ENCODE measurements at places on chromosomes 16 and 17.
A peak's percentile ranks its signal among the peaks of the same experiment; 100 is the strongest.

DNA sequence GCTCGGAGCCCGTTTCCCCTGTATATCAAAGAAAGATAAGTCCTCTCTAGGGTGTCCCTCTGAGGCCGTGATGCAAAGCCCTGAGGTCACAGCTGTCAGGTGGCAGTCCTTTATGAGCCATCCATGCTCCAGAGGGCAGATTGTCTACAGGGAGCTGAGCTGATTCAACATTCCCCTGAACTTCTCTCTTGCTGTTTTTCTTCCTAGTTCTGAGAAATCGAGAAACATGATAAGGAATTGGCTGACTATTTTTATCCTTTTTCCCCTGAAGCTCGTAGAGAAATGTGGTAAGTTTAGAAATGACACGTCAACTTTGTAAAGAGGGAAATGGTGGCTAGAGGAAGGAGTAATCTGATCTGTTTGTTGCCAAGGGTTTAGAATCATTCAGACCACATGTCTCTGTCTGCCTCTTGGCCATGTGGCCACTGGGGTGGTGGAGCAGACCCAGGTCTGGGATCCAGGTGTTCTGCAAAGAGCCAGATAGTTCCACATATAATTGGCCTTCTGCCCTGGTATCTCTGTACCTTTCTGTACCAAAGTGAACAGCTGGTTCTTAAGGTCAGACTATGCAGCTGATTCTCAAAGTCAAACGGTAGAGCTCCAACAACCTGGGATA is 3.5 kb downstream of the CTNS start:
- no peak for DNase-seq

DNA sequence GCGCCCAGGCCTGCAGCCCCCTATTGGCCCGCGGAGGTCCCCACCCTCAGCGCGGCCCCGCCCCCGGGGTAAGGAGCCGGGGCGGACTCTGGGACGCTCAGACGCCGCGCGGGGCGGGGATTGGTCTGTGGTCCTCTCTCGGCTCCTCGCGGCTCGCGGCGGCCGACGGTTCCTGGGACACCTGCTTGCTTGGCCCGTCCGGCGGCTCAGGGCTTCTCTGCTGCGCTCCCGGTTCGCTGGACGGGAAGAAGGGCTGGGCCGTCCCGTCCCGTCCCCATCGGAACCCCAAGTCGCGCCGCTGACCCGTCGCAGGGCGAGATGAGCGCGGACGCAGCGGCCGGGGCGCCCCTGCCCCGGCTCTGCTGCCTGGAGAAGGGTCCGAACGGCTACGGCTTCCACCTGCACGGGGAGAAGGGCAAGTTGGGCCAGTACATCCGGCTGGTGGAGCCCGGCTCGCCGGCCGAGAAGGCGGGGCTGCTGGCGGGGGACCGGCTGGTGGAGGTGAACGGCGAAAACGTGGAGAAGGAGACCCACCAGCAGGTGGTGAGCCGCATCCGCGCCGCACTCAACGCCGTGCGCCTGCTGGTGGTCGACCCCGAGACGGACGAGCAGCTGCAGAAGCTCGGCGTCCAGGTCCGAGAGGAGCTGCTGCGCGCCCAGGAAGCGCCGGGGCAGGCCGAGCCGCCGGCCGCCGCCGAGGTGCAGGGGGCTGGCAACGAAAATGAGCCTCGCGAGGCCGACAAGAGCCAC is at the start of gene NHERF1:
Gene NHERF1, plus strand, starts transcription at position 100 of the 750 bp plus-strand sequence. Its CDS starts 219 bp downstream, at position 319.
- no peak for DNase-seq

GRCh38 chr16:75415169-75415905 is 18.0 kb downstream of the CFDP1 start:
- no peak for DNase-seq

DNA sequence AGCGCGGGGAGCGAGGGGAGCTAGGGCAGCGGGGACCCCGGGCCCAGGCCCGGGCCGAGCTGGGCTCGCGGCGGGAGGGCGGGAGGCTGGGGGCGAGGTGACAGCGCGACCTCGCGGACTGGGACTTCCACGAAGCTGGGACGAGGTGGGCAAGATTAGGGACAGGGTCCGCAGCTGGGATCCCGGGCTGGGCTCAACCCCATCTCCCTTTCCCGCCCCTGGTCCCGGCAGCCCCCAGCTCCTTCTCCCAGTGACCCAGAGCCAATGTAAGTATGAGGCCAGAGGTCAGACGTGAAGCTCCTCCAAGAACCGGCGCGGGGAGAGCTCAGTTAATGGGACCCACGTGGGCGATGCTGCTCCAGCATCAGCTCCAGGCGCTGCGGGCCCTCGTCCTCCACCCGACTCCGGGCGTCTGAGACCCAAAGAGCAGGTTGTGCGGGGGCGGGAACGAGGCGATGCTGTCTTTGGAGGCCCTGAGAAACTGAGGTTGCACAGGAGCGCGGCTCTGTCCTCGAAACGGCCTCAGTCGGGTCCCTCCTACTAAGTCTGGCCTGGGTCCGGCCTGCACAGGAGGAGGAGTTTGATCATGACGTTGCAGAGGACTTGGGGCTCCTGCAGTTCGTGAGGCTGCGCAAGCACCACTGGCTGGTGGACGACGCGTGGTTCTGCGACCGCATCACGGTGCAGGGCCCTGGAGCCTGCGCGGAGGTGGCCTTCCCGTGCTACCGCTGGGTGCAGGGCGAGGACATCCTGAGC is 585 bp downstream of the ALOX12 start:
- DNase-seq: peak; percentile 77

DNA sequence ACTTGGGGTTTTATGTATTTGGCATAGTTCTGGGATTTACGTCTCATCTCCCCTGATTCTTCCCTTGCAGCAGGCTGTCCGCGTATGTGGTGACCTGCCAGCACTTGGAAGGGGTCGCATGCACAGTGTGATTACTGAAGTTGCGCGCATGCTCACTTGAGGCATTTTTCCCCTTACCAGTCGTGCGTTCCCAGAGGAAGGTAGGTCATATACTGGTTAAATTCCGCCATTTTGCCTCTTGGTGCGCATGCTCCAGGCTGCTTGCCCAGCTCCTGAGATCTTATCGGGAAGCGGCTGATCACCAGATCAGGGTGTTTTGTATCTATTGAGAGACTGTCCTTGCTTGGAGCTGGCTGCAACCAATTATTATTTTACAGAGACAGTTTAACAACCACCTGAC is 56.5 kb upstream of the TEX2 start:
- DNase-seq: no peak

DNA sequence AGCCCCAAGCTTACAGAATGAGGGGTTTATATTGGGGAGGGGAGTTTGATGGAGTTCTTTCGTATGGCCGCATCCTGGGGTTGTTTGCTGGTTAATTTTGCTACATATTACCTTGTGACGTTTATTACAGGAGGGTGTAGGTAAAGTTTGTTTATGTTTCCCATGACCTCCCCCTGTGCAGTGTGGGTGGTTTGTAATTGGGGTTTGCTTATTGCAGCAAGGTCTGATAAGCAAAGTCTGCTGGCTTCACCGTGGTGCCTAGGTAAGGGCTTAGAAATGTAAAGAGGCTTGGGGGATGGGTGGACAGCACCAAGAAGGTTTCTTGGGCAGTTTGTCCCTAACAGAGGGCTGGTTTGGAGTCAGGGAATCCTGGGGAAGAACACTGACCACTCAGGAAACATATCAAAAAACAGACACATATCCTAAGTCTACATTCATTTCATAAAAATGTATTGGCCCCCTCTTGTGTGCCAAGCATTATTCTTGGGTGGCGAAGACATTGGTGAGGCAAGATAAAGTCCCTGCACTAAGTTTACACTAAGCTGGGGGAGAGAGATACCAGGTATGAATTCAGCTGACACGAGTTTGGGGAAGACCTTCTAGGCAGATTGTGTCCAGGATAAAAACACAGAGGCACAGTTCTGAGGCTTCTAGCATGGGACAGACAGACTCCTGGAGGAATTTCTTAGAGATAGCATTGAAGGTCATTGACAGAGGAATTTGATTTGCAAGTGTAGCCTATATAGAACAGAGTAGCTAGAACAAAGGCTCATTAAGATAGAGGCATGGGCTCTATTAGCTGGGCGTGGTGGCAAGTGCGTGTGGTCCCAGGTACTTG is 9.5 kb downstream of the ZNF764 start:
- no peak for DNase-seq

DNA sequence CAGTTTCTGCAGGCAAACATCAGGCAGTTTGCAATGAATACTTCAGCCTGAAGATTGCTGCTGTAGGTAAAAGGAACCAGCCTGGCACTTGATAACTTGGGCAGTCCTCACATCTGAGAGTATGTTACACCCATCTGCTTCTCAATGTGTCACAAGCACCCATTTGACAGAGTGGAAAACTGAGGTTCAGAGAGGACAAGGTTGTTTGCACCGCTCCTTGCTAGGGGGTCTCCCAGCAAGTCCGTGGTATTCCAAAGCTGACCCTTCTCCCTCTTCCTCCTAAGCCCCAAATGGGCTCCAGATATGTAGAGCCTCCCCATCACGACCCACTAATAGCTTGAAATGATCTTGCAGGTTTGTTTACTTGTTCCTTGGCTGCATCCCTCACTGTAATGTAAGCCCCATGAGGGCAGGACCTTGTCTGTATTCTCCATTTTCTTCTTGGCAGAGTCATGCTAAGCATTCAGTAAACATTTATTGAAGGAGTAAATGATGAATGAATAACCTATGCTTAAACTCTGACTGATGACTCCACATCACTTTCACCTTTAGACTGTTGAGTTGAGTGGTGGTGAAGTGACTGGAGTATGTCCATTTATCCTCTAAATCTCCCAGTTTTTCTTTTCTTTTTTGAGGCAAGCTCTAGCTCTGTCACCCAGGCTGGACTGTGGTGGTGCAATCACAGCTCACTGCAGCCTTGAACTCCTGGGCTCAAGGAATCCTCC is 26.4 kb downstream of the HNF1B start:
- no peak for DNase-seq

All from H9 (cell line).